Cerebellar cortex (tissue), 1 donor: ENCODE measurements at places on chromosomes 6 and 20.

- no peak for DNase-seq
These were observed 239.7 kb upstream of the GMDS start for GRCh38 chr6:2485116-2485515.

GRCh38 chr6:132115714-132116366, 164.7 kb upstream of the CCN2 start:
- DNase-seq, result no peak

DNA sequence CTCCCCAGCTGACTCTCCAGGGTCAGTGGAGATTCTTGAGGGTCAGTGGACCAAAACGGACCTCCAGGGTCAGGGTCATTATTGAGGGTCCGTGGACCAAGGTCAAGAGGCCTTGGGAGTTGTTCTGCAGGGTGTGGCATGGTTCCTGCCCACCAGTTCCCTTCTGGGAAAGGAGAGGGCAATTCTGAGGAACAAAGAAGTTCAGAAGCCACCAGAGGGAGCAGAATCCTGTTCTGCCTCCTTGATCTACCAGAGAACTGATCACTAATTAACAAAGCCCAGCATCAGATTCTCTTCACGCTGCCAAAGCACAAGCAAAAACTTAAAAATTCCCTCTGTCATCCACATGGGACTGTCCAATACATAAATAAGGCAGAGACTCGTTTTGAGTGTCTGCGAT, 263.4 kb downstream of the DHX35 start:
- DNase-seq, result no peak

GRCh38 chr6:131831392-131831791, 23.6 kb downstream of the ENPP1 start:
- DNase-seq, result no peak

GRCh38 chr6:168690271-168690670, 249.3 kb downstream of the SMOC2 start:
- DNase-seq, result no peak

- DNase-seq, result no peak
These were observed 43.1 kb downstream of the ERMARD start for GRCh38 chr6:169794317-169795055.

- no peak for DNase-seq
These were observed 162.4 kb downstream of the TBC1D32 start for GRCh38 chr6:121171879-121172278.

- DNase-seq, result no peak
These were observed 156.5 kb downstream of the SMOC2 start for GRCh38 chr6:168597471-168597875.

DNA sequence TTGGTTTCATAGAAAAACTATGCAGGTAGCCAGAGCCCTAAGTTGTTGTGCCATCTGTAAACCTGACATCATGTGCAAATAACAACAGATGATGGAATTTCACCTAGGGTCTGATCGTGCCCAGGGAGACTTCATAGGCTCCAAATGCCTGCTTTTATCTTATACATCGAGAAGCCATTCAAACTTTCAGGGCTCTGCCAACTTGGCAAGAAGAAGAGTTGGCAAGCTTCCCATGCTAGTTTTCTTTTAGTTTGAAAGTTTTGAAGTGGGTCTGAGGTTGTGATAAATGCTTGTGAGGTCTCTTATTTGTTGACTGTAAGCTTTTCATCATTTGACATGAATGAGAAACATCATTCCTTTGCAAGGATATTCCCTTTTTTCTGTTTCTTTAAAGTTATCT, 175.4 kb upstream of the FLRT3 start:
- no peak for DNase-seq

GRCh38 chr6:125377621-125378020, 75.9 kb upstream of the HDDC2 start:
- DNase-seq, result no peak

DNA sequence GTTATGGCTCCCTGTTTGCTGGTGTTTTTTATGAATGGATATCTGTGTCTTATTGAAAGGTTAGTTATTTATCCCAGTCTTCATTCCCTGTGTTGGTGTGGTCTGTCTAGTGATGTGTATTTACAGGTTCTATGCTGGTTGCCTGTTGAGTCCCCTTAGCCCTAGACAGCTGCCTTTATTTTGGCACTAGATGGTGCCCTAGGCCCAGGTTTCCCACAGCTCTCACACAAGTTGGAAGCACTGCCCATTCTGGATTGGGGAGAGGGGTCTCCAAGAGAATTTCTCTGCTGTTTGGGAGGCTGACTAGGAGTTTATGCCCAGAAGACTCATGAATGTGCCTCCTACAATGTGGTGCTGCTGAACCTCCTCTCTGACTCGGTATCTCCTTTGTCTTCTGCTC, 12.4 kb downstream of the GRM1 start:
- no peak for DNase-seq

DNA sequence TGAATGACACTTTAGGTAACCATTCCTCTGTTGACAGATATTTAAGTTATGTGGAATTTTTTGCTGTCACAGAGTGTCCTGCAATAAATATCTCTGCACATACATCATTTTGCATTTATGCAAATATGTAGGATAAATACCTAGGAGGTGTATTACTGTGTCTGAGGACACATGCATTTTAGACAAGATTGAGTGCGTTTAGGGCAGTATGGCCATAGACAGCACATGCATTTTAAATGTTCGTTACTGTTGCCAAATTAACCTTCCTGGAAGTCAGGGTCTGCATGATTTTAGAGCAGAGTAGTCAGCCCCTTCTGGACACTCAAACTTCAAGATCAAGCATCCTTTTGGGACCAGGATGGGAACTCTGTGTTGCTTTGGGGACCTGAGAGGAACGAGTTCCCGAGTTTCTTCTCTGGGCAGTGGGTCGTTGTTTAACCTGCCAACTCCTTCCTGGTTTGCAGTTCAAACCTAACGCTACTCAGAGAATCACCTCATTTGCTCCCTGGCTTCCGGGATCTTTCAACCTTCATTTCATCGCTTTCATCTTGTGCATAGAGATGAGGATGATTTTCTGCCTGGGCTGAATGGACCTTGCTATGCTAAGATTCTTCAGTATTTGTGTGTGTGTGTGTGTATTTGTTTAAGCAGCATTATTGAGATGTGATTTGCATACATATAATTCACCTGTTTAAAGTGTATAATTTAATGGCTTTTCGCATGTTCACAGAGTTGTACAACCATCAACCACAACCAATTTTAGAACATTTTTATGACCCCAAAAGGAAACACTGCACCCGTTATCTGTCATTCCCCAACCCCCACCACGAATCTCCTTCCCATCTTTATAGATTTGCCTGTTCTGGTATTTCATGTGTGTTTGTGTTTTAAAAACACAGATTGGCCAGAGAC, 9.8 kb downstream of the BCAS4 start:
- DNase-seq, result no peak

DNA sequence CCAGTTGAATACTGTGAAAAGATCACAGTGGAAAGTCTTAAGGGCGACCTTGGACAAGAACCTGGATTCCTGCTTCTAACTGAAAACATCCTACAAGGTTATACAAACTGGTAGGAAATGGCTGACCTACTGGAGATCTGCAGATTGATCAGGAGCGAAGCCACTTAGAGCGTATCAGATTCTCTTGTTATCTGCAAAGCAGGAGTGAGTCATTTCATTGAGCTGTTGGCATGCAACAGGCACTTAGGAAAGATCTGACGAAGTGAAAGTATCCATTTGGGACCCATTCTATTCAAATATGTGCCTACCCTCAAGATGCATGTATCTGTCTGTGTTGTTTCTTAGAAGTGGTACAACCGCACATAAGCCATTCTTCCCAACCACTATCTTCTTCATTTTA, 131.2 kb upstream of the RIN2 start:
- DNase-seq, result no peak

DNA sequence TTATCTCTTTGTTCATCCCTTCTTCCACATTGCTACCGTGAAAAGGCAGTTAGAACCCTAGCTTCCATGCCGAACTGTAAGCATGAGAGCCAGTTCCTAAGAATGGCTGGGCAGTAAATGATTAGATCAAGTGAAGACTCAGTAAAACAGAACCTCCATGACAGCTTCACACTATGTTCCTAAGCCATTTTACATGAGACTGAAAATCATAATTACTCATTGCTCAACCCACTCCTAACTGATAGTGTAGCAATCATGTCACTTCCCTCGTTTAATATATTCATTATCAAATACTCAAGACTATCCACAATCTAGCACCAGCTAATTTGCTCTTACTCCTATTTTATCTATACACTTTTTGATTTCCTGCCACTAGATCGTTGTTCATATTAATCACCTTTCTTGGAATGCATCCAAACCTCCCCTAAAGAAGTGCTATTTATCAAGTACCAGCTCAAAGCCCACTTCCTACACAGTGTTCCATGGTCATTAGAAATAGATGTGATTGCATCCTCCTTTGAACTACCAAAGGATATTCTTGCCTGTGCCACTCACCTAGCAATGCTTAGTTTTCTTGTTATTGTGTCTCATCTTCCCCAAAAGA, 6.0 kb downstream of the TMEM30A start:
- DNase-seq, result no peak

DNA sequence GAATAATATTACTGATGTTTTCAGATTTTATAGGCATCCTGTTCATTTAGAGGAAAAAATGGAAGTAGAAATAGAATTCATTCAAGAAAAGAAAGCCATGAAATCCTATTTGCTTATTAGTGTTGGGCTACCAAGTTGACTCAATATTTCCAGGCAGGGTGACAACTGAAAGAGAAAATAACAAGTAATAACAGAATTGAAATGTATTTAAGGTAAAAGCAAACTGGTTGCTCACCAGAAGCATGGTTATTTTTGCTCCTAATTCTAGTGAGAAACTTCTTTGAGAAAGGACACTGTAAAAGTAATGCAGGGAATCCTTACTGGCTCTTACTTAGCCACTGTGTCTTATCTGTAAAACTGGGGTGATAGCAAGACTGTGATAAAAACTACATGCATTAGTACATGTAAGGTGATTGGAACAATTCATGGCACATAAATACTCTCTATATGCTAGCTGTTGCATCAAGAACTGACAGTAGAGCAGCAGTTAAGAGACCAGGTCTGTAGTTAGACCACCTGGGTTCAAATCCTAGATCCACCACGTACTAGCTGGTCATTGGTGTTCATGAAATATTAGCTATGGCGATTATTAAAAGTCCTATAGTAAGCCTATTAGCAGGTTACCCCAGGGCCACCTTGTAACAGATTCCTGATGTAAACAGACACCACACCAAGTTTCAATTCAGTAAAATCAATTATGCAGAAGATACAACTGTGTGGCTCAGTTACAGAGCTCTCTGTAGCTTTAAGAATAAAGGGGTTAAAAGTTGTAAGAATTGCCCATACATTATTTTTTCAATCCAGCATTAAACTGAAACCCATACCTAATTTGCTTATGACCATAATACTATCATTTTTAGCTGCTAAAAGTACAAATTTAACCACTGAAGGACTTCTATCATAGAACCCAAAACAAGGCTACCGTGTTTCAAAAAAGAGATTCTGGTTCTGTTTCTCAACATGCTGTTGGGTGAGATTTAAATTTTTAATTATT, 159.2 kb upstream of the COL21A1 start:
- no peak for DNase-seq

GRCh38 chr20:44549123-44549522, 27.3 kb upstream of the SERINC3 start:
- no peak for DNase-seq

- no peak for DNase-seq
These were observed 2.0 kb downstream of the BHLHE23 start for GRCh38 chr20:63004607-63005364.

GRCh38 chr20:46678516-46678915, 10.7 kb downstream of the TP53RK start:
- DNase-seq, result no peak

DNA sequence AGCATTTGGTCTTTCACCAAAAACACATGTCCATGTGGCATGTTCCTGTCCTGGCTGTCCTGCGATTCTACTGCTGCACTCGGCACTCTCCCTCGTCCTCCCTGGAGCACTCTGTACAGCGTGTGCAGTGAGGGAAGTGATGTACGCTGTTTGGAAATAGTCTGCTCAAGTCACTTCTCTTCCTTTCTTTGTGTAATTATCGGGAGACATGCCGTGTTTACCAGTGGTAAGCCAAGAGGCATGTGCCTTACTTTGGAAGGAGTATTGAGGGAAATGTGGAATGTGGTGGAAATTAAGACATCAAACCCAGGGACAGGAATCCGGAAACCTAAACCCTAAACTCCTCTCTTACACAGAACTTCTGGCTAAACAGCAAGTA, 268.5 kb upstream of the FOXQ1 start:
- DNase-seq, result no peak

DNA sequence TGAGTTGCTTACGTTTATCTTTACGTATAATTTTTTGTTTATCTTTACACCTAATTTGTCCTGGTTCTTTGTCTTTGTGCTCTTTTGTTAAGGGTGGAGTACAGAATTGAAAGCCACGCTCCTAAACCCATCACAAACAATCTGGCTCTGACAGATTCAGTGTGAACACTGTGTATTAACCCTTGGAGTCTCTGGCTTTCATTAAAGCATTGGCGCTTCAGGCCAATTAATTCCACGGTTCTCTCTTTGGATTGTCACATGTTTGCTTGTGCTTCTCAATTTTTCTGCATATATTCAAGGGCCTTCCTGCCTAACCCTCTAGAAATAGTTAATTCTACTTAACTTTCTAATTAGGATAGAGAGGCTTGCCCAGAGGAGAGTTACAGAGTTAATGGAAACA, 38.6 kb downstream of the NKX2-4 start:
- DNase-seq, result no peak
